Hepatocyte (in vitro differentiated cells): ENCODE measurements at places on chromosomes 6 and 20.
A peak's percentile ranks its signal among the peaks of the same experiment; 100 is the strongest.

DNA sequence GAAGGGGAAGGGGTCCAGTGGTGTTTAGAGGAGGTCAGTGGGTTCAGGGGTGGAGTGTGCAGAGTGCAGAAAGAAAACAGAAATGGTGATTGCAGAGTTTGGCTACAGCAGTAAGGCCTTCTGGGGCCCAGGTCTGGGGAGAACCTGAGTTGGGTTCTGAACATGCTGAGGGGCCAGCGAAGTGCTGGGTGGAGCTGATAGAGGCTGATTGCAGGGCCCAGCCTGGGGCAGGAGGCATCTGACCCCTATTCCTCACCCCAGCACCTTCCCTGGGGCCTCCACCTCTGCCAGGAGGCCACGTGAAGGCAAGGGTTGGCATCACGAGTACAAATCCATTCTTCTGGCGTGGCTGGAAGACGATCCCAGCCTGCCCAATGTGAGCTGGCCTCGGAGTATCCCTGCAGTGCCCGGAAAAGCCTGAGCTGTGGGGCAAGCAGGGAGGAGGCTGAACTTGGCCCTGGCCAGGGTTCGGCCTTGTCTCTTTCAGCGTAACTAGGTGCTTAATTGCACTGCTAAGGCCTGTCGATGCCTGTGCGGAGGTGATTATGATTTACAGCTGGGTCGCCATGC is 35.3 kb downstream of the VSTM2L start:
- no peaks in the 10 kb centered on the region for H3K4me1 ChIP-seq
- no peaks in the 10 kb centered on the region for H3K36me3 ChIP-seq
- H3K27ac ChIP-seq, result no peak overlapping the region
- no peak for DNase-seq

- H3K27ac ChIP-seq, result peak overlapping the region; percentile 3
- peaks cover 7% of the 10 kb centered on the region for H3K4me1 ChIP-seq
- H3K36me3 ChIP-seq, result no peaks in the 10 kb centered on the region
Observed at GRCh38 chr6:133551847-133552341, 310.7 kb downstream of the EYA4 start.

GRCh38 chr6:13400772-13401171 is 72.4 kb upstream of the TBC1D7 start:
- H3K27me3 ChIP-seq, result no peaks in the 10 kb centered on the region
- DNase-seq, result no peak
- no peak overlapping the region for H3K27ac ChIP-seq

DNA sequence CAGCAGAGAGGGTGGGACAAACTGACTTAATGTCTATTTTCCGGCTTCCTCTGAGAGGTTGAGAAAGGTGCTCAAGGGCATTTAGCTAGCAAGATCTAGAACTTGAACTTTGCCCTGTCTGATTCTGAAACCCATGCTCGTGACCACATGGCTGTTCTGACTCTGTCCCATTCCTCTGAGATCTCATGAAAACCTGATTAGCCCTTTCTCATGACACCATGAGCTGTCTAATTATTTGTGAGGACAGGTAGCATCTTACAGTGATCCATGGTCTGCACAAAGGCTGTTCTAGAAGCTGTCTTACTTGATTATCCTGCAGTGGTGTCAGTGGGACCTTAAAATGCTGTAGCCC is 89.6 kb upstream of the TOX2 start:
- H3K4me3 ChIP-seq, result no peak overlapping the region
- no peaks in the 10 kb centered on the region for H3K36me3 ChIP-seq
- H3K4me1 ChIP-seq, result no peaks in the 10 kb centered on the region
- no peak overlapping the region for H3K27ac ChIP-seq
- no peak for DNase-seq

DNA sequence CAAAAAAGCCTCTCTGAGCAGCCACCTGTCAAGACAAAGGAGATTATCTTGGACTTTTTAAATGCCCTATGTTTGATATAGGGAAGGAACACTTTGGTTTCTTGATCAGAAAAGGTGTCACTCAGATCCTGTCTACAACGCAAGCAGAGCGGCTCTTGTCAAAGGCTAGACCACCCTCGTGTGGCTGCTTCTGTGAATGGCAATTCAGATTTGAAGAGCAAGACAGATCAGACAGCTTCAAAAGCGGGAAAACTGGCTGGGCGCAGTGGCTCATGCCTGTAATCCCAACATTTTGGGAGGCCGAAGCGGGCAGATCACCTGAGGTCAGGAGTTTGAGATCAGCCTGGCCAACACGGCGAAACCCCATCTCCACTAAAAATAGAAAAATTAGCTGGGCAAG is 10.1 kb upstream of the NXT1 start:
- H3K27me3 ChIP-seq, result no peaks in the 10 kb centered on the region
- no peak overlapping the region for H3K27ac ChIP-seq
- no peak overlapping the region for H3K4me3 ChIP-seq
- H3K4me1 ChIP-seq, result no peaks in the 10 kb centered on the region
- H3K36me3 ChIP-seq, result no peaks in the 10 kb centered on the region
- peak; percentile 82 for DNase-seq

DNA sequence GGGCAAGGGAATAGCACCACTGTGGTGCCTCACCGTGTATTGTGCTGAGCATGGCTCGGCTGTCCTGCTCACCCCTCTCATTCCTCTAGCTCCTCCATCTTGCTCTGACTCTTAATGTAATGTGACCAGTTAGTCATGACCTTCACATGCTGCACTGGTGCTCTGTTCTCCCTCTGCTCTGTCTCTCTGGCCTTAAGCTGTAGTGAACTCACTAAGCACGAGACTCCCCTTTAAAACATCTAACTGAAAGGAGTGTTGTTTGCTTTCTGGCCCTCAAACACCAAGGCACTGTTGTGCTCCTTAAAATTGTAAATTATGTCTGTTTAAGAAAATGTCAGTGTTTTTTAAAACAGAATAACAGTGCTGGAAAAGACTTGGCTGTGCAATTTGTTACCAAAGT is 140.4 kb downstream of the HDGFL1 start:
- H3K4me3 ChIP-seq, result no peak overlapping the region
- H3K27me3 ChIP-seq, result no peaks in the 10 kb centered on the region
- no peaks in the 10 kb centered on the region for H3K36me3 ChIP-seq
- no peak for DNase-seq
- no peaks in the 10 kb centered on the region for H3K4me1 ChIP-seq

GRCh38 chr20:24693466-24694156 is 224.2 kb downstream of the SYNDIG1 start:
- peaks cover 12% of the 10 kb centered on the region for H3K4me1 ChIP-seq
- no peak overlapping the region for H3K4me3 ChIP-seq
- DNase-seq, result no peak
- no peak overlapping the region for H3K27ac ChIP-seq
- no peaks in the 10 kb centered on the region for H3K36me3 ChIP-seq
- H3K27me3 ChIP-seq, result no peaks in the 10 kb centered on the region

GRCh38 chr20:48832405-48832730 is 4.6 kb upstream of the PREX1 start:
- H3K36me3 ChIP-seq, result no peaks in the 10 kb centered on the region
- no peak for DNase-seq
- H3K27ac ChIP-seq, result no peak overlapping the region
- H3K4me3 ChIP-seq, result no peak overlapping the region
- no peaks in the 10 kb centered on the region for H3K4me1 ChIP-seq

DNA sequence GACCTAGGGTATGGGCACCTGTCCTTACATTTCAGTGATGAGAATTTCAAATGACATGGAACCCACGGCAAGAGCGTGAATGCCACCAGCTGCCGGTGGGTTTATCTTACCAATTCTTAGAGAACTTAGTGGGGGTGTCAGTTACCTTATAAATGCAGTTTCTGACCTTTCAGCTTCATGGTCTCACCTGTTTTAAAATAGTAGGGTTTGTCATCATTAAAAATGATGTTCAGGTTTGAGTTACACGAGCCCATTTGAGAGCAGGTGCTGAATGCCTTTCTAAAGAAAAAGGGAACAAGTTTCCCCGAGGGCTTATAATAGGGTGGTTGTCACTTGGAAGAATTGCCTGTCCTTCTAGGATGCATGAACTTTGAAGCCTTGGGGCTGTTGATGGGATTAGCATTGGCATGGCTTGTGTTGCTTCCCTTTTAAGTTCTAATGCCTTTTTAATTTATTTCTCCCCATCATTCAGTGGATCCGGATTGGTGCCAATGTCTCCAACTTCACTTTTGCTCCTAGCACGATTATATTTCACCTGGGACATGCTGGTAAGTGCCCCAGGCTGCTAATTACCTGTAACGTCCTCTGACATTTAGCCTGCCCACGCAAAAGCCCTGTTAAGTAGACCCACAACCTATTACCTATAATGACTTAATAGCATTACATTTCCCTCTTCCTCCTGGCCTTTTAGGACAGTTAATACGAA is 27.9 kb downstream of the GHRH start:
- no peak for DNase-seq
- H3K27ac ChIP-seq, result no peak overlapping the region
- H3K36me3 ChIP-seq, result peaks cover 6% of the 10 kb centered on the region
- H3K4me1 ChIP-seq, result no peaks in the 10 kb centered on the region
- no peak overlapping the region for H3K4me3 ChIP-seq

- H3K27me3 ChIP-seq, result no peaks in the 10 kb centered on the region
- H3K4me3 ChIP-seq, result no peak overlapping the region
- DNase-seq, result no peak
- peaks cover 20% of the 10 kb centered on the region for H3K4me1 ChIP-seq
- no peaks in the 10 kb centered on the region for H3K36me3 ChIP-seq
- peak overlapping the region; percentile 31 for H3K27ac ChIP-seq
Observed at GRCh38 chr6:3895805-3896204, 46.6 kb downstream of the FAM50B start.

GRCh38 chr6:149895048-149895590 is 2.8 kb downstream of the RAET1E start:
- peaks cover 7% of the 10 kb centered on the region for H3K4me1 ChIP-seq
- H3K4me3 ChIP-seq, result no peak overlapping the region
- H3K36me3 ChIP-seq, result no peaks in the 10 kb centered on the region
- peak; percentile 62 for DNase-seq
- H3K27ac ChIP-seq, result no peak overlapping the region

GRCh38 chr6:158467923-158468322 is 92.0 kb upstream of the TMEM181 start:
- peaks cover 9% of the 10 kb centered on the region for H3K4me1 ChIP-seq
- H3K27me3 ChIP-seq, result no peaks in the 10 kb centered on the region
- no peak for DNase-seq
- no peaks in the 10 kb centered on the region for H3K36me3 ChIP-seq
- H3K4me3 ChIP-seq, result no peak overlapping the region
- no peak overlapping the region for H3K27ac ChIP-seq

DNA sequence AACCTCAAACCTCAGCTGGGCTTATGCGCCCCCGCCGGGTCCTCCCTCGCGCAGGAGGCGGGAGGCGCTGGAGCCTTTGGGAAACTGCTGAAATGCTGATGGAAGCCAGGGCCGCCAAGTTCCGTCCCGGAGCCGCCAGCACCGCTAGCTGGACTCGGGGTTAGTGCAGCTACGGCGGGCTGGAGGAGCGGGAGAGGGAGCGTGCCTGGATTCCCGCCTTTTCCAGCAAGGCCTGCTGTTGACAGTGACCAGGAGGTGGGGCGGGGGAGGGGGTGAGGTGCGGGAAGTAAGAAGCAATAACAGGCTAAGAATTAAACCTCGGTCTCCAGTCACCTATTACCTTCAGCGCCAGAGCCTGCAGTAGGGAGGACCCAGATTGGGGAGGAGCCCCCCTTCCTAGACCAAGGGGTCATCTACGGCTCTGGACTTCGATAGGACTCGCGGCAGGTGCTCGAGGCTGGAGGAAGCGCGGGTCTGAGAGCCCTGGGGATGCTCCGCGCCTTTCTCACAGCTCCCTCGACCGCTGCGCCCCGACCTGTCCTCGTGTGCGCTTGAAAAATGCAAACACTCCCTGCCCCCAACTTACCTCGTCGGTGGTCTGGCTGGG is 20.5 kb downstream of the COL9A1 start:
- DNase-seq, result peak; percentile 31
- peak overlapping the region; percentile 16 for H3K4me3 ChIP-seq
- H3K27me3 ChIP-seq, result peaks cover 80% of the 10 kb centered on the region
- H3K4me1 ChIP-seq, result peaks cover 8% of the 10 kb centered on the region

DNA sequence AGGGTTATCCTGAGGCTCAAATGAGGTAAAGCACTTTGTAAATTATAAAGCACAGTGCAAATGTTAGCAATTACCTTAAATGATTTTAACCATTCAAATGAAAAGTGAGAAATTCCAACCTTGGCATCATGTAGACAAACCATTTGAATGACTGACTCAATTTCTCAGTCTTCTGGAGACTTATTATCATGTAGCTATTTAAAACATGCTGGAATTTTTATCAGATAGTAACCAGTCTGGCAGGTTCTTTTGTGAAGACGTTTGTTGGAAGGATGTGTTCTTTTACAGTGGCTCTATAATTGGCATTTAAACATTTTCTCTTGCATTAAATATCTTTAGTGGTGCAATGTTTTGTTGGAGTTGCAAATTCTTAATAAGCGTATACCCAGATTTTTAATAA is 386.6 kb downstream of the NKAIN2 start:
- no peaks in the 10 kb centered on the region for H3K27me3 ChIP-seq
- DNase-seq, result no peak
- no peaks in the 10 kb centered on the region for H3K36me3 ChIP-seq
- no peak overlapping the region for H3K4me3 ChIP-seq

DNA sequence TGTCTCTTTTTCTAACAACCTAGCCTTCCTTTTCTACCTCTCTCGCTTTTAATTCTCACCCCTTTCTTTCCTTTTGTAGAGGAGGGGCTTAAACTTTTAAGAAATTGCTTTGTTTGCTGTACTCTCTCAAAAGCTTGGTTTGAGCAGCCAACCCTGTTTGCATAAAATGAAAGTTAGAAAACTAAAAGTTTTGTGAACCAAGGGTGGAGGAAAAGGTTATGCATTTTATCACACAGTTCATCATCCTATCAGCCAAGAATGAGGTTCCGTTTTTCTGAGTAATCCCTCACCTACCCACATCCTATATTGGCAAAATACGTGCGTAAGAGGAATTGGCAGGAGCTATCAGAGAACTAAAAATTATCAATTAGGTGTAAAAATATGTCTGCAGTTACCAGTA is 42.8 kb upstream of the LOC128125822 start:
- DNase-seq, result no peak
- no peak overlapping the region for H3K4me3 ChIP-seq
- peak overlapping the region; percentile 27 for H3K27ac ChIP-seq
- no peaks in the 10 kb centered on the region for H3K27me3 ChIP-seq
- H3K36me3 ChIP-seq, result no peaks in the 10 kb centered on the region

- no peak overlapping the region for H3K4me3 ChIP-seq
- no peak overlapping the region for H3K27ac ChIP-seq
- no peaks in the 10 kb centered on the region for H3K27me3 ChIP-seq
- no peaks in the 10 kb centered on the region for H3K36me3 ChIP-seq
- peaks cover 8% of the 10 kb centered on the region for H3K4me1 ChIP-seq
- DNase-seq, result no peak
Observed at GRCh38 chr6:153958860-153959259, 80.2 kb upstream of the OPRM1 start.
